ENCODE measurements at places on chromosomes 1 and 21. TPM values are rescaled to one million over a fixed set of nuclear protein-coding genes. Genes with fewer than 3 reads are reported as not detected.

TRIM45 gene
- total RNA-seq, result 2.4 TPM

MAN1C1 gene
- 0.65 TPM for total RNA-seq

KCNJ9 gene
- total RNA-seq, result not detected

LRRC38 gene
- total RNA-seq, result not detected

S1PR1 gene
- 7.9 TPM for total RNA-seq

OR6K3 gene
- total RNA-seq, result not detected

ETNK2 gene
- total RNA-seq, result 1.5 TPM

REN gene
- not detected for total RNA-seq

CDK18 gene
- total RNA-seq, result 0.89 TPM

PNRC2 gene
- total RNA-seq, result 102 TPM

F11R gene
- total RNA-seq, result 23.2 TPM

NID1 gene
- 62.6 TPM for total RNA-seq

SEMA6C gene
- 0.89 TPM for total RNA-seq

PTPRC gene
- not detected for total RNA-seq

GPR52 gene
- 0.59 TPM for total RNA-seq

PRDM16 gene
- 1.5 TPM for total RNA-seq

UBASH3A gene
- not detected for total RNA-seq

EFNA1 gene
- total RNA-seq, result 0.37 TPM

DAB1 gene
- total RNA-seq, result under 0.01 TPM

TCP10L gene
- 0.46 TPM for total RNA-seq

DNAJB4 gene
- total RNA-seq, result 169 TPM

RAB3GAP2 gene
- total RNA-seq, result 58.7 TPM

AADACL3 gene
- total RNA-seq, result not detected

SPRR2E gene
- total RNA-seq, result not detected

C8A gene
- total RNA-seq, result under 0.01 TPM

OR11L1 gene
- not detected for total RNA-seq

FBXO2 gene
- 1.6 TPM for total RNA-seq

OR6K2 gene
- total RNA-seq, result not detected

TRPM2 gene
- not detected for total RNA-seq

CFHR1 gene
- total RNA-seq, result 0.18 TPM

LCE1D gene
- not detected for total RNA-seq

HRNR gene
- not detected for total RNA-seq

TSPAN2 gene
- 0.30 TPM for total RNA-seq

ZNF593OS gene
- not detected for total RNA-seq

APOBEC4 gene
- total RNA-seq, result not detected

PAQR6 gene
- 0.59 TPM for total RNA-seq

SSR2 gene
- 1,121 TPM for total RNA-seq

LAX1 gene
- total RNA-seq, result not detected

PKNOX1 gene
- total RNA-seq, result 13.1 TPM

SYT2 gene
- not detected for total RNA-seq

ANGPTL3 gene
- total RNA-seq, result not detected

SELE gene
- total RNA-seq, result not detected

DYNLT4 gene
- not detected for total RNA-seq

CATSPER4 gene
- total RNA-seq, result not detected

All from smooth muscle cell of the umbilical artery (primary cell).